ENCODE measurements at places on chromosomes 1 and 21.

DNA sequence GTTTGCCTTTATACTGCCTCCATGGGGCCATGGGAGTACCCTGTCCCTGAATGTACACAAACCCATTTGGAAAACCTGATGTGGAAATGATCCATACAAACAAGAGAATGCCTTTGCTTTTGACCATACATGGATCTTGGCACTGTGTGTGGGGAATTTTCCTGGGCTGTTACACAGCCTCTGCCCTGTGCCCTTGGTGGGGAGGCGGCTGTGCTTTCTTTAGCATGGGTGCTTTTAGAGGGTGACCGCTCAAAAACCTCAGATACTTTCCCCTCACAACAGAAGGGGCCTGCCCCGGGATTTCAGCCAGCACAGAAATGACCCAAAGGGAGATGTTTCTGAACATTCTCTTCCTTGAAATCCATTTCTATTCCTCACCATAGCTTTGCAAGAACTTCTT is 194.8 kb downstream of the LMO4 start:
- DNase-seq, result no peak

GRCh38 chr1:248872752-248873408 is 14.0 kb upstream of the ZNF692 start:
- no peak for DNase-seq

DNA sequence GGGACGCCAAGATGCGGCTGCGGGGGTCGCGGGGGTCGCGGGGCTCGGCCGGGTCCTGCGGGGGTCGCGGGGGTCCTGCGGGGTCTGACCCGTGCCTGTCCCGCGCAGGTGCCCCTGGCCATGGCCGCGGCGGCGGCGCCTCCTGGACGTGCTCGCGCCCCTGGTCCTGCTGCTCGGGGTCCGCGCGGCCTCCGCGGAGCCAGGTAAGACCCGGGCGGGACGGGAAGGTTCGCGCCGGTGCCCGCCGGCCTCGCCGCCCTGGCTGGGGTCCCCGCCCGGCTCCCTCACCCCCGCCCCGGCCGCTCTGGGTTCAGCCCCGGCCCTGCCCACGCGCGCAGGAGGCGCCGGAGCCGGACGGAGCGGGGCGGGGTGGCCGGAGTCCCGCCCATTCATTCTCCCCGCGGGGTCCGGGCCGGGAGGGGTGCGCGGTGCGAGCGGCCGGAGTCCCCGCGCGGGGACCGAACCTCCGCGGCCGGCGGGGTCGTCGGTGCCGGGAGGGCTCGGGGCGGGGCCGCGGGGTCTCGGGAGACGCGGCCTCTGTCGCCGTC is 380 bp downstream of the COL18A1 start:
- DNase-seq, result no peak

- DNase-seq, result no peak
Measured at GRCh38 chr1:66397192-66397591, 136.8 kb upstream of the SGIP1 start.
